NCI-H345 (cell line): ENCODE measurements at places on chromosomes 3 and 15.

GRCh38 chr3:152973575-152973974, 138.6 kb downstream of the P2RY1 start:
- DNase-seq = no peak

- DNase-seq = no peak
These were observed 18.8 kb upstream of the PLXND1 start for GRCh38 chr3:129625072-129625874.

- DNase-seq = no peak
These were observed 20.6 kb downstream of the COPS2 start for GRCh38 chr15:49134683-49135341.

DNA sequence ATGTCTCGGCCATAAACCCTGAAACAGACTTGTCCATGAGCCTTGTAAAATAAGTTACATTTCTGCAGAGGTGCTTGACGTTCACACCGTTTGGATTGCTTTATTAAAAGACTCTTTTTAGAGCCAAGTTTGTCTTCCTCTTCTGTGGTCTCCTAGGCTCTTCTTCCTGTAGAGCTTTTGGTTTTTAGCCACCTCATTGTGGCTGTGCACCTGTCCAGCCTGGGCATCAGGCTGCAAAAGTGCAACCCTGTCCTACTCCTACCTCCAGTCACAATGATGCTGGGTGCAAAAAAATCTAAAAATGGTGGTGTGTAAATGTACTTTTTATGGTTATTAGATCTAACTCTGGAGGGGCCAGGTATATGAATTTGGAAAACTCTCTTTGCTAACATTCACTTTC, 2.8 kb upstream of the RIOX2 start:
- DNase-seq = no peak

- DNase-seq = no peak
These were observed 28.7 kb downstream of the ZIC4 start for GRCh38 chr3:147377412-147378367.
